ENCODE measurements at places on chromosomes 16 and 17. TPM values are rescaled to one million over a fixed set of nuclear protein-coding genes. Genes with fewer than 3 reads are reported as not detected.
A peak's percentile ranks its signal among the peaks of the same experiment; 100 is the strongest.

Gene PRRT2
- 0.98 TPM for total RNA-seq

GRCh38 chr16:6274351-6274750 lies 1058.3 kb upstream of the RBFOX1 start:
- no peak for DNase-seq
- no peaks in the 10 kb centered on the region for H3K36me3 ChIP-seq
- H3K4me3 ChIP-seq: no peak overlapping the region
- H3K27me3 ChIP-seq: no peaks in the 10 kb centered on the region
- H3K27ac ChIP-seq: no peak overlapping the region

DNA sequence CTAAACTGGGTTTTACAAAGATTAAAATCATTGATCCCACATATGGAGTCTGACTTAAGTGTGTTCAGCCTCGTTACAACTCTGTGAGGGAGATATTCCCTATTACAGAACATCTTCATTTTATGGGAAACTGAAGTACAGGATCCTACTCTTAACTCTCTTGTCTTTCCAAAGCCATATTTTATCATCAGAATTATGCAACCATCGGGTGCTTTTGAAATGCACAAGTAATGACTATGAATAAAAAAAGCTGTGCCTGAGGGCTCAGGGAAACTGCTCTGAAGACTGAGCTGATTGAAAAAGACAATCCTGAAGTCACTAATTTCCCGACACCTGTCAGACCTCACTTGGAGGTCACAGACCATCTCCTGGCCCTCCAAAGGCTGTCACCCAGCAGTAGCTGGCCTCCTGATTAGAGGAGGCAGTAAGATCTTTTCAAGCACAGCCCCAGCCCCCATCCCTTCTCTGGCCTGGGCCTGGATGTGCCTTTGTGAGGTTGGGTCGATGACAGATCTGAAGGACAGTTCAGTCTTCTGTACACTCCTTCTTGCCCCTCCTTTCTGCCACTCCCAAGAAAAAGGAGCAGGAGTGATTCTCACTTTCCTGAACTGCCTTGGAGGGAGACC lies 5.6 kb downstream of the AKAP1 start:
- no peaks in the 10 kb centered on the region for H3K27me3 ChIP-seq
- H3K27ac ChIP-seq: peak overlapping the region; percentile 25
- no peak for DNase-seq
- peaks cover 58% of the 10 kb centered on the region for H3K4me1 ChIP-seq
- no peak overlapping the region for H3K4me3 ChIP-seq
- no peaks in the 10 kb centered on the region for H3K36me3 ChIP-seq

GRCh38 chr17:57008958-57009357 lies 31.0 kb downstream of the SCPEP1 start:
- H3K27ac ChIP-seq: no peak overlapping the region
- DNase-seq: no peak
- no peaks in the 10 kb centered on the region for H3K36me3 ChIP-seq
- no peaks in the 10 kb centered on the region for H3K27me3 ChIP-seq
- no peaks in the 10 kb centered on the region for H3K4me1 ChIP-seq

- no peak overlapping the region for H3K4me3 ChIP-seq
- DNase-seq: no peak
- H3K27ac ChIP-seq: no peak overlapping the region
- H3K4me1 ChIP-seq: no peaks in the 10 kb centered on the region
- H3K36me3 ChIP-seq: no peaks in the 10 kb centered on the region
- H3K27me3 ChIP-seq: no peaks in the 10 kb centered on the region
These were observed 113.4 kb downstream of the AMFR start for GRCh38 chr16:56312028-56312300.

DNA sequence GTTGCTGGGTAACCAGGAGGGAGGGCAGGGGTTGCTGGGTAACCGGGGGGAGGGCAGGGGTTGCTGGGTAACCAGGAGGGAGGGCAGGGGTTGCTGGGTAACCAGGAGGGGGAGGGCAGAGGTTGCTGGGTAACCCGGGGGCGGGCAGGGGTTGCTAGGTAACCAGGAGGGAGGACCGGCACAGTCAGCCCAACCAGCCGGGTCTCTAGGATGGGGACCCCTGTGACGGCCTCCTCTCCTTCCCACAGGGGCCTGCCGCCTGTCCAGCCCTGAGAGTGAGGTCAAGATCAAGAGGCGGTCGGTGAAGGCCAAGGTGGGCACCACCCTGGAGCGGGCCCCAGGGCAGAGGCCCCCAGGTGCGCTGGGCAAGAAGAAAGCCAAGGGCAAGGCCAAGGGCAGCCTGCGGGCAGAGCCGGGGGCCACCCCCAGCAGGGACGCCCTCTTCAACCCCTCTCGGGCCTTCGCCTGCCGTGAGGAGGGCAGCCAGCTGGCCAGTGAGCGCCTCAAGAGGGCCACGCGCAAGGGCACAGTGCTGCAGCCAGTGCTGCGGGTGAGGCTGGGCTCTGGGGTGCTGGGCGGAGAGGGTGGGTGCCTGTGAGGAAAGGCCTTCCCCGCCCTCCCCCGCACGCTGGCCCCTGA lies 54.6 kb downstream of the ACTG1 start:
- no peak for DNase-seq
- no peak overlapping the region for H3K4me3 ChIP-seq
- no peaks in the 10 kb centered on the region for H3K27me3 ChIP-seq
- no peaks in the 10 kb centered on the region for H3K36me3 ChIP-seq
- no peak overlapping the region for H3K27ac ChIP-seq
- no peaks in the 10 kb centered on the region for H3K4me1 ChIP-seq

Gene TCAP
- 0.70 TPM for total RNA-seq

DNA sequence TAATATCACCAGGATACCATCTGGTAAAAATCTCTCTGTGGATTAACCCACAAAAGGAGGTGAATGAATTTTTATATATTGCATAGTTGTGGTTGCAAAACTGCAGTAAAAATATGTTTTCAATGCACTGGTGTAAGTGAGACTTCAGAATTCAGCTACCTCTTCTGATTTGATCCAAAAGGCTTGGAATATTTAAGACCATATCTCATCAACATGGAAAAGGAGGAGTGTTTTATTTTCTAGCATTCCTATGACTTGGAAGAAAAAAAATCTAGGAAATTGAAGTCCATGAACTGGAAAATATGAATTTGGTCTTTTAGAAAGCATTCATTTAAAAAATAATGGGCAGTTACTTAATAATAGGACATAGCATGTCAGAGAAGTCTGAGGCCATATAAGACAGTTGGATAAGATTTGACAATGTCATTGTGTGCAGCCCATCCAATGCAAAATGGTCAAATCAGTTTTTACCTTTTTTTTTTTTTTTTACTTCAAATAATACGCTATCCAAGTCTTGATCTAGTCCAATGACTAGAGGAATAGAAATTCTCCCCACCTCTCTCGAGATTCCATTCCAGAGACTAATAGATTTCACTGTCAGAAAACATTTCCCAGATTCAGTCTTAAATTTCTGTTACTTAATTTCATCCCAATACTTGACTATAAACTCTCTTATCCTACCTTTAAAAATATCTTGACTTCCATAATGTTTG lies 364.9 kb upstream of the PMFBP1 start:
- no peaks in the 10 kb centered on the region for H3K36me3 ChIP-seq
- H3K4me3 ChIP-seq: no peak overlapping the region
- H3K27ac ChIP-seq: no peak overlapping the region
- no peaks in the 10 kb centered on the region for H3K27me3 ChIP-seq

Gene PRAC1
- not detected for total RNA-seq

DNA sequence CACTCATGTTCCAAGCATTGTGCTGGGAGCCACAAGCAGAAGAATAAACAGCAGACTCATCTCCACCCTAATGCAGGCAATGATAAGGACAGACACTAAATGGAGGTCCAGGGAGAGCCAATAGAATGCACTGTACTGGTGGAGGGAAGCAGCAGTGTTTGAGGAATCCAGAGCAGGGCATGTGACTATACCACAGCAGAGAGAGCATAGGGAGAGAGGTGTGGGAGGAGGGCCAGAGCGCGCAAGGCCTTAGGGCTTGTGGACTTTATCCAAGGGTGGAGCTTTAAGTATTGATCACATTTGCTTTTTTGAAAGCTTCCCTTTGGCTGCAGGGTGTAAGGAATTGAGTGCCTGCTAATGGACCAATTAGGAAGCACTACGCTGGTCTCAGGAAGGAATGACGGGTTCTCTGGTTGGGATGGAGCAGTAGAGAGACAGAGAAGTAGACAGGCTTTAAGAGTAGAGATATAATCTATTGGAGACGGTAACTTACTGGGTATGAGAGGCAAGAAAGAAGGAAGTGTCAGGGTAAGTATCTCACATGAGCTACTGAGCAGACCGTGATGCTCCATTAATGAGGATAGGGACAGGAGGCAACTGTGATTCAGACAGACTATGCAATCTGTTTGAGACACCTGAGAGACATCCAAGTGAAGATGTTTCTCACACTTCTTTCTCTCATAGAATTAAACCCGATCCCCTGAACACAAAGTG lies 82.2 kb downstream of the MYO1D start:
- no peaks in the 10 kb centered on the region for H3K27me3 ChIP-seq
- peaks cover 15% of the 10 kb centered on the region for H3K4me1 ChIP-seq
- H3K36me3 ChIP-seq: no peaks in the 10 kb centered on the region
- DNase-seq: peak; percentile 66
- H3K4me3 ChIP-seq: peak overlapping the region; percentile 38

DNA sequence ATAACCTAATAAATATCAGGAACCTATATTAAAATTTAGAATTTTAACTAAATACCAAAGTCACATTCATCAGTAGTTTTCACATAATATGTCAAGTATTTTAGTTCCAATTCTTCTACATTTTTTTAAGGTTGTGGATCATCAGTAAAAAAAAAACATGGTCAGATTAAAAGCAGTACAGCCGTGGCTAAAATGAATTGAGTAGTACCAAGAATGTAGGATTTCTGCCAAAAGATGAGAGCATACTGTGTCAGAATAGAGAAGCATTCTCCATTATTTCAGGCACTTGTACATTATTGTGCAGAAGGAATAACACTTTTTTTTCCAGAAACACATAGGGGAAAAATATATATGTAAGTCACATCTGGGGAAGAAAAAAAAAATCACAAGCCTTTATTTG lies 1176.1 kb downstream of the CDH11 start:
- H3K4me1 ChIP-seq: no peaks in the 10 kb centered on the region
- no peak overlapping the region for H3K4me3 ChIP-seq
- no peak for DNase-seq

DNA sequence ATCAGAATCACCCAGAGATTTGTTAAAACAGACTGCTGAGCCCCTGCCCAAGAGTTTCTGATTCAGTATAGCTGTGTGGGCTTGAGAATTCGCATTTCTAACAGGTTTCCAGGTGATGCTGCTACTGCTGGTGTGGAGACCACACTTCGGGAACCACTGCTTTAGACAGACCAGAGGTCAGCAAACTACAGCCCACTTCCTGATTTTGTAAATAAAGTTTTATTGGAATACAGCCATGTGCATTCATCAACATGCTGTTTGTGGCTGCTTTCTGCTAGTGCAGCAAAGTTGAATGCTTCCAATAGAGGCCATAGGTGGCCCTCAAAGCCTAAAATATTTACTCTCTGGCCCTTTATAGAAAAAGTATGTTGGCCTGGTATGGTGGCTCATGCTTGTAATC lies 32.6 kb upstream of the CLEC19A start:
- DNase-seq: no peak
- H3K27me3 ChIP-seq: no peaks in the 10 kb centered on the region
- no peak overlapping the region for H3K4me3 ChIP-seq
- H3K36me3 ChIP-seq: no peaks in the 10 kb centered on the region

- no peak overlapping the region for H3K27ac ChIP-seq
- no peak overlapping the region for H3K4me3 ChIP-seq
- H3K36me3 ChIP-seq: no peaks in the 10 kb centered on the region
- no peaks in the 10 kb centered on the region for H3K27me3 ChIP-seq
- H3K4me1 ChIP-seq: no peaks in the 10 kb centered on the region
These were observed 58.2 kb upstream of the HS3ST4 start for GRCh38 chr16:25633549-25633948.

- no peaks in the 10 kb centered on the region for H3K27me3 ChIP-seq
- H3K4me1 ChIP-seq: no peaks in the 10 kb centered on the region
These were observed 12.7 kb downstream of the SLC35B1 start for GRCh38 chr17:49694847-49695697.

Gene TLCD3A
- total RNA-seq: 11.5 TPM

Gene TBC1D26
- total RNA-seq: not detected

GRCh38 chr17:30271102-30271501 lies 20.6 kb downstream of the BLMH start:
- no peak overlapping the region for H3K4me3 ChIP-seq
- H3K4me1 ChIP-seq: no peaks in the 10 kb centered on the region
- H3K36me3 ChIP-seq: no peaks in the 10 kb centered on the region

DNA sequence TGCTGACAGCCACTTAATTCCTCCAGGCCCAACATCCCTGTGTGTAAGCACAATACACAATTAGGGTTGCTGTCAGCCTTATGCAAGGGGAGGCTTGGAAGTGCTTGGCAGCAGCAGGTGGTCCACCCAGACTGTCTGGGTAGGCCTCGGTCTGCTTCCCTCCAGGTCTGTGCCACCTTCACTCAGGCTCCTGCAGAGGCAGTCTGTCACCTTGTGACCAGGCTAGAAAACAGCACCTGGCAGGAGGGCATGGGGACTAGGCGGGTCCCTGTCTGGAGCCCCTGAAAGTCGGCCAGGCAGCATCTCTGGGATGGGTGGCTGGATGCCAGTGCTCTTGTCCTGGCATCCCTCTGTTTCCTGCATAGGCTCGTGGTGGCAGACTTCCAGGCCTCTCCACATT lies 578.1 kb downstream of the KCNJ18 start:
- no peak overlapping the region for H3K4me3 ChIP-seq
- no peaks in the 10 kb centered on the region for H3K27me3 ChIP-seq
- no peaks in the 10 kb centered on the region for H3K36me3 ChIP-seq
- H3K4me1 ChIP-seq: no peaks in the 10 kb centered on the region
- H3K27ac ChIP-seq: no peak overlapping the region
- DNase-seq: peak; percentile 31

Gene KCTD2
- total RNA-seq: 9.5 TPM

Gene UBALD2
- 13.7 TPM for total RNA-seq

Gene MFAP4
- total RNA-seq: 7.2 TPM

Gene SMYD4
- 4.6 TPM for total RNA-seq

DNA sequence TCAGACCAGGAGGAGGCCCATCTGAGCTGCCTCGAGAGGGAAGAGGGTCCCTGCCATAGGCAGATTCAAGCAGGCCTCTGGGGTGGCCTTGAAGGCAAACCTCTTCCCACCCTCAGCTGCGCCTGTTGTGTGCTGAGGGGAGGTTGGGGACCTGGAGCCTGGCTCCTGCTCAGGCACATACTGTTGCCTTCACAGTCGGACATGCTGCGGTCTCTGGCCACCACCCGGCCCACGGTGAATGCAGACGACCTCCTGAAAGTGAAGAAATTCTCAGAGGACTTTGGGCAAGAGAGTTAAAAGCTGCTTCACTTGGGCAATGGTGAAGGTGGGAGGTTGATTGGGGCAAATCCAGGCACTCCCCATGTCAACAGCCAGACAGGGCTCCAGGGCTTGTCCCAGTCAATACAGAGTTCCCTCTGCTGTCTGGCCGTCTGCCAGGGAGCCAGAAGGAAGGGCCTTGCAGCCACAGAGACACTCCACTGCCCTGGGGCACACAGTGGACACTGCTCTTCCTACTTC lies 6.3 kb downstream of the PDF start:
- H3K4me1 ChIP-seq: peaks cover 4% of the 10 kb centered on the region
- H3K36me3 ChIP-seq: peaks cover 14% of the 10 kb centered on the region
- H3K27ac ChIP-seq: peak overlapping the region; percentile 47
- no peaks in the 10 kb centered on the region for H3K27me3 ChIP-seq
- DNase-seq: peak; percentile 92

GRCh38 chr16:66849021-66849420 lies 4.8 kb downstream of the CA7 start:
- H3K27me3 ChIP-seq: peaks cover 4% of the 10 kb centered on the region
- DNase-seq: peak; percentile 5
- H3K36me3 ChIP-seq: no peaks in the 10 kb centered on the region
- no peaks in the 10 kb centered on the region for H3K4me1 ChIP-seq
